ENCODE measurements at places on chromosomes 6 and 20.
A peak's percentile ranks its signal among the peaks of the same experiment; 100 is the strongest.

GRCh38 chr6:83711958-83712357 is 3.1 kb upstream of the SNAP91 start:
- DNase-seq, result no peak

- no peak for DNase-seq
Observed at GRCh38 chr6:170096191-170096802, 194.6 kb downstream of the DLL1 start.

DNA sequence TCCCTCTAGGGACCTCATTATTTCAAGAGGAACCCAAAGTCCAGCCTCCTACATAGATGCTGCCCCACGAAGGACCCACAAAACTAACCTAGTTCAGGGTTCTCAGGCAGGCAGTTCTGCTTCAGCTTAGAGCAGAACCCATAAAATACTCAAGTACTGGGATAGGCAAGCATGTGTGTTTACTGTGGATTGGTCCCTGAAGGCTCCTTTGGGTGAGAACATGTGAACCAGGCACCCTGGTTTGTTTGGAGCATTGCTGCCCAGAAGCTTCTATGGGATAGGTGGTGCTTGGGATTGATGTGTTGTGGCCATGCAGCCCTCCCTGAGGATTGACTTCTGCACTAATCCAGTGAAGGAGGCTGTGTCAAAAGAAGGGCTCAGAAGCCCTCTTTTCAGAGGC is 14.9 kb upstream of the EFHC1 start:
- no peak for DNase-seq

- no peak for DNase-seq
Observed at GRCh38 chr6:154111025-154111424, 72.0 kb downstream of the OPRM1 start.

- DNase-seq, result no peak
Observed at GRCh38 chr6:91288741-91289140, 701.9 kb upstream of the MAP3K7 start.

DNA sequence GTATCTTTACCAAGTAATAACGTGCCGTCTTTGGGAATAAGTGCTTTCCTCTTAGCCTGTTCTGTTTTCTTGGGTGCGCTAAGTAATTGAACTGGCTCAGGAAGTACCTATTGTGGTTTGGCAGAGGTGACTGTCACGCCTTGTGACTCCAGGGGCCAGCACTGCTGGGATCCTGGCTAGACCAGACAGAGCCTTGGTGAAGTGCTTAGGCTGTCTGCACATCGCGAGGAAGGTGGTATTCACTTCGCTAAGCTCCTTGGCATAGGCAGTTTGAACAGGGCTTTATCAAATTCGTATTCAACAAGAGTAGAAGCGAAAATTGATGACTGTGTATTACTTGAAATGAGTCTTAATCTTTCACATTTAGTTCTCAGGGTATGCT is 17.6 kb downstream of the PRDM1 start:
- DNase-seq, result no peak

GRCh38 chr20:1313236-1313964 is 15.5 kb downstream of the SDCBP2 start:
- peak; percentile 35 for DNase-seq

- no peak for DNase-seq
Observed at GRCh38 chr6:105600336-105601260, 197.7 kb upstream of the PREP start.

DNA sequence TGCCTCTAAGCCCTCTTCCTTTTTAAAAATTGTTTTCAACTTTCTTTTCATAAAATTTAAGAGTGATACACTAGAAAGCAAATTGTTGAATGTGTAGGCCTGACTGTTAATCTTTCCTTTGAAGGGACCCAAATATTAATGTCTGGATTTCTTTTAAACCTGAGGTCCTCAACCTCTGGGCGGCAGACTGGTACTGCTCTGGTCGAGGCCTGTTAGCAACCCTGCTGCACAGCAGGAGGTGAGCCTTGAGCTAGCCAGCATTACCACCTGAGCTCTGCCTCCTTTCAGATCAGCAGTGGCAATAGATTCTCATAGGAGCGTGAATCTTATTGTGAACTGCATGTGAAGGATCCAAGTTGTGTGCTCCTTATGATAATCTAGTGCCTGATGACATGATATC is 191.2 kb downstream of the MANEA start:
- no peak for DNase-seq

DNA sequence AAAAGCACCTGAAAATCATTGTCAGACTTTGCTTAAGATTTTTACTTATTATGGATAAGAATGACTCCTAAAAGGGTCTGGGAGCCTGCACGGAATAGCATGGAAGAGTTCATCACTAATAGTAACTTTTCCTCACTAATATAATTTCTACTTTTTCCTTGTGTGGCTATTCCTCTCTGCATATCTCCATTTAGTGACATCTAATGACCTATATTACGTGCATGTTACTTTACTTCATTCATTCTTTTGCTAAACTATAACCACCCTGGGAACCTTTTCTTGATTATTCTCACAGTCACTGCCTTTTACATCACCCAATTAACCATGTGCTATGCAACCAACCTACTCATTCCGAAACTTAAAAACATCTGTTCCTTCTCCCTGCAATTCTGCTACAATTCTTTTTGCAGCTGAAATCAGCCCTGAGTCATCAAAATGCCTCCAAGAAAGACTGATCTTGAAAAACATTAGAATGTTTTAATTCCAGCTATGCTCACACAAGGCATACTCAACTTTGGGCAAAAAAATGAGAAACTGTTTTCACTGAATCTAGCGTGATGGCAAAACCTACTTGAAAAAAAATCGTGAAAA is 313.3 kb downstream of the RNGTT start:
- peak; percentile 66 for DNase-seq

GRCh38 chr6:38078671-38079070 is 259.1 kb downstream of the ZFAND3 start:
- DNase-seq, result no peak

DNA sequence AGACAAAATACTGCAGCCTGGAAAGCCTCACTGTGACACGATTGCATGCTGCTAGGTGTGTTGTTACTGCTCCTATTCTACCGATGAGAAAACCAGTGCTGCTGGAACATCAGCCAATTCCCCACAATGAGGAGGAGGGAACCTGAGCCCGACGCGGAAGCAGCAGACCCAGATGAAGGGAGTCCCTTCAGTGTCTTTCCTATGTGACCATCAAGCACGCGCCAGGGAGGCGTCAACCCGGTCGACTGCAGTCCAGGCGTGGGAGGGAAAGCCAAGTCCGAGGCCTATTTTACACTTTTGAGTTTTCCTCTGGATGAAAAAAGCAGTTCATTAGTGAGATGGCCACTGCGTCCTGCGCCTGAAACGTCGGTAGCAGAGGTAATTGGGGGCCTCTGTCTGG is 63.3 kb downstream of the STK35 start:
- DNase-seq, result no peak

DNA sequence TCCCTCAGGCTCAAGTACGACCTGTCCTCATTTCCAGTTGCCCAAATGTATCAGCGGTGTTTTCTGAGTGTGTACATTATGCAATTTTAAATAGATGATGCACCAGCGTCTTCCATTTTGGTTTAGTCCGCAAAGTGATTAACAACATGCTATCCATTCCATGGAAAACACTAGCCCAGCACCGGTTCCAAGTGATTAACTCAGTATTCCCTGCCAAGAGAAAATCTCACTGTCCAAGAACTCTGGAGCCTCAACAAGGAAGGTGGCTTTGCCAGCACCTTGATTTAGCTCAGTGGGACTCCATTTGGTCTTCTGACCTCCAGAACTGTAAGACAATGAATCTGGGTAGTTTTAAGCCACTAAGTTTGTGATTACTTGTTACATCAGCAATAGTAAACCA is 107.2 kb downstream of the FOXC1 start:
- no peak for DNase-seq

GRCh38 chr6:163661272-163661671 is 246.8 kb downstream of the QKI start:
- DNase-seq, result no peak

- no peak for DNase-seq
Observed at GRCh38 chr6:2741756-2742155, 9.0 kb downstream of the MYLK4 start.

DNA sequence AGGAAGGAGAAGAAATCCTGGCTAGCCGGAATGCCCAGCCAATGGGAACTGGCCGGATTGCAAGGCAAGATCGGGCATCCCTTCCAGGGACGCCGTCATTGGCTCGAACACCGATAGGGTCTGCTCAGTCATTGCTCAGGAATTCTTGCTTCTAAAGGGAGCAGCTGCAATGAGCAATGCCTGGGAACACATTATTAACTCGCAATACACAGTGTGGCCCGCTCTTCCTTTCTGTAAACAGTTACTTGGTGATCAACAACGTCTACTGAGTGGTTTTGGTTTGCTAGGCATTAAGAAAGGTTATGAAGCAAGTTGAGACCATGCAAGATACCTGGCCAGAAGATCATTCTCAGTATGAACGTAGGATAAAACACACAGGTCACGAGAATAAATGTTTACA is 165.4 kb upstream of the CITED2 start:
- DNase-seq, result peak; percentile 77

Measured in AG09319 (cell line).